ENCODE measurements at places on chromosomes 12 and 14.

GRCh38 chr12:32444895-32445294, 45.5 kb downstream of the FGD4 start:
- DNase-seq = no peak

DNA sequence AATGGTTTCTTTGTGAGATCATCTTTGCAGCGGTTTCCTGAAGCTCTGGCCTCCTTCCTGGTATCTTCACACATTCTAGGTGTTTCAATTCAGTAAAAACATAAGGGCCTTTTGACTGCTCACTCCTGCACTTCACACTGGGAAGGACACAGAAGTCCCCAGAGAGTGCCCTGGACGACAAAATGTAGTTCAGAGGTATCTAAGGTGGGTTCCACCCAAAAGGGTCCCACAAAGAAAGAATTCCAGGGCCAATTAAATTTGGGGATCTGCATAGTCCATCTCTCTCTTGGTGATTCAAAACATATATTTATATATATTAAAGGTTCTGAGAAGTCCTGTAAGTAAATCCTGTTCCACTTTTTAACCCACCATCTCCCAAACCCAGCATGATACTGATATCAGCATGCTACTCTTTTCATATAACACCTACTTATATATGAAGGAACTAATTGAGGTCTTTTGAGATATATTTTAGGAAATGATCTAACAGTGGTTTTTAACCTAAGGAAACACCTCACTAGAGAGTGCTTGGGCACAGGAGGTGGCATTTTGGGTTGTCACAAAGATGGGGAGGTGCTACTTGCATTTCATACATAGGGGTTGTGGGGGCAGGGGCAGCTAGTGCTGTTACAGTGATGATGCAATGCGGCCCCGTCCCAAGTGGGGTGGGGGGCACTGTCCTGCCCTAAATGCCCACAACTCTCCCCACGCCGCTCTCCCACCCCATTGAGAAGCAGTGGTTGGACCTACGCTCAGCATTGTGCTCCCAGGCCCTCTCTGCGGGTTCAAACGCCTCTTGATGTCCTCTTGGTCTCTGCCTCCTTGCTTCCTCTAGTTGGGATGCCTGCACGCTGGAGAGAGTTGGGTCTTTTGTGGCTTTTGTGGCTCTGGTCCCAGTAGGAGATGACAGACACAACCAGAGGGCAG, 109.4 kb downstream of the ARF6 start:
- DNase-seq = peak; percentile 45

DNA sequence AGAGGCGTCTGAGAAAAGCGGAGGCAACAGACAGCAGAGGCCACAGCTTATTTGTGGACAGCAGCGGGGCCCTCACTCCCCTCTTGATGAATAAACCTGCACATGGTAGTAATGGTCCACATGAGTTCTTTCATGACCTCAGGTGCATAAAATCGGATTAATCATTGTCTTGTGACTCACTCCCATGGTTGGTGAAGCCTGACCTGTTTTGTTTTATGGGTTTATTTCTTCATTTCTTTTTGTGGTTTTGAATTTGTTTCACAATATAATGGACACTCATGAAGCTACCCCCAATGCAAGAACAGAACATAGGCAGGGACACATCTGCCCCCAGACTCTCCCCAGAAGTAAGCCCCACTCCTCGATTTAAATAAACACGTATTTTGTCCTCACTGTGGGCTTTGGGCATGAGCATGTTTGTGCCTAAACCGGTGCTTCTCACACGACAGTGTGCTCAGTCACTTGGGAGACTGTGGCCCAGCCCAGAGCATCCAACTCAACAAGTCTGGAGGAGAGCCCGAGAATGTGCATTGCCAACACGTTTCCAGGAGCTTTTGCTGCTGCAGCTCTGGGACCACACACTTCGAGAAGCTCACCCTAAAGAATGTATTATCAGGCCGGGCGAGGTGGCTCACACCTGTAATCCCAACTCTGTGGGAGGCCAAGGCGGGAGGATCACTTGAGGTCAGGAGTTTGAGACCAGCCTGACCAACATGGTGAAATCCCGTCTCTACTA, 116.1 kb downstream of the SCARB1 start:
- no peak for DNase-seq

DNA sequence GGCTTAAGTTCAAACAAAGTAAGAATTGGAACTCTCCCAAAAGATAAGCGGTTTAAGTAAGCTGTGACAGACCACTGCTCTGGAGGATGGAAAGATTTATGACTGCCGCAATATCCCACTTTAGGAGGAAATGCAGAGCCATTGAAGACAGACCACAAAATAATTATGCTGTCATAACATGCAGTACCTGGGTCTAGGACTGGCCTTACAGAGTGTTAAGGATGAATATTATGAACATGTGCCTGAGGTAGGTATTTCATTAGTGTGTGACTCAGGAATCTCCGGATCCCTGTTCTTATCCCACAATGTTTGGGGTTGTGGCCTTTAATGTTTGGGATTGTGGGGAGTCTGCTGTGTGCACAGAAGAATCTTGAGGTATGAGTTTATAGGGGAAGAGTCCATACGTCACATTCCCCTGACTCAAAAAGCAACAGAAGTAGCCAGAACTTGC, 114.9 kb downstream of the SAMD4A start:
- no peak for DNase-seq

- no peak for DNase-seq
Observed at GRCh38 chr14:35470755-35471154, 63.2 kb upstream of the INSM2 start.

DNA sequence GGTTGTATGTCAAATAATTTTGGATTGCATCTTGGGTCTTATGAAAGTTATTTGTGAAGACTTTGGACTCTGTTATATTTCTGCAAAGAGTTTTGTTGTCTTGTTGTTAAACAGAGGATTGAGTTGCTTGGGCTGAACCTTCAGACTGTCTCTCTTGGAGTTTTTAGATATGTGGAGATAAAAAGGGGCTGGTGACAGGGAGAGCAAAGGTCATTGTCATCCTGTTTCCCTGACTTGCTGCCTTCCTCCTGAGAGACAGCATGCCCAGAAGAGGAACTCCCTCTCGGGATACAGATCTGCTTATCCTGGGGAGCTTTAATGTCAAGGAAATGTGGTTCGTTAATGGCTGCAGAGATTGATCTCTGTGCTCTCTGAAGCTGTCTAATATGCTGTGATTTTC, 47.6 kb upstream of the RFLNA start:
- DNase-seq = no peak

- no peak for DNase-seq
Observed at GRCh38 chr14:29716150-29716549, 211.5 kb downstream of the PRKD1 start.

DNA sequence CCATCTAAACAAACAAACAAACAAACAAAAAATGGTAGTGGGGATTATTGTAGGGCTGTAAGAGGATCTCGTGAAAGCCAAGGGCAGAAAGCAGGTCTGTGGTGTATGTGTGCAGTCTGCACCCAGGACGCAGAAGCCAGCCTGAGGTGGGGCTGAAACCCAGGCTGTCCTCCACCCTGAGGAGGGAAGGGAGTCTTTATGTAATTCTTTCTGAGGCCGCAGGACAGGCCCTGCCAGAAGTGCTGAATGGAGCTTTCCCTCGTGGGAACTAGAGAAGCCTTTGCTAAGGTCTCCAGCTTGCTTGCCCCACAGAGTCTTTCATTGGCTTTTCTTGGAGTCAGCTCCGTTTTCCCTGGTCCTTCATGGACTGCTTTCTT, 27.7 kb downstream of the SLC17A8 start:
- DNase-seq = no peak

- DNase-seq = no peak
Observed at GRCh38 chr12:19683178-19683927, 244.1 kb downstream of the AEBP2 start.

DNA sequence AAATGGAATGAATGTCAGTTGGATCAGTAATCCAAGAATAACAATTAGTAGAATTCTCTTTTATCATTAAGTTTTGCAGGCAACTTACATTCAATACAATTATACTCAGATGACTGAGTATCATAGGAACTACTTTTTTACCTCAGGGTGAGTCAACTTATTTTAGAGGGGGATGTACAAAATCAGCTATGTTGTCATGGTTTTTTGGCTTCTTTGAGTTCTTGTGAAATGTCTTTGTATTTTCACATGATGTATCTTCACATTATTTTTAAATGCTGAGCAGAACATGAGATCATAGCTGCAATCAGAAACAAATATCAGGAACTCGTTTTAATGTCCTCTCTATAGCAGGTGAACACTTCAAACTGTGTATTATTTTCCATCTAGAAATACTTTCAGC, 65.3 kb upstream of the PTPRR start:
- DNase-seq = no peak

GRCh38 chr12:60830381-60830780, 1234.6 kb downstream of the SLC16A7 start:
- no peak for DNase-seq

- DNase-seq = no peak
Observed at GRCh38 chr14:70999117-70999516, 91.9 kb downstream of the PCNX1 start.

DNA sequence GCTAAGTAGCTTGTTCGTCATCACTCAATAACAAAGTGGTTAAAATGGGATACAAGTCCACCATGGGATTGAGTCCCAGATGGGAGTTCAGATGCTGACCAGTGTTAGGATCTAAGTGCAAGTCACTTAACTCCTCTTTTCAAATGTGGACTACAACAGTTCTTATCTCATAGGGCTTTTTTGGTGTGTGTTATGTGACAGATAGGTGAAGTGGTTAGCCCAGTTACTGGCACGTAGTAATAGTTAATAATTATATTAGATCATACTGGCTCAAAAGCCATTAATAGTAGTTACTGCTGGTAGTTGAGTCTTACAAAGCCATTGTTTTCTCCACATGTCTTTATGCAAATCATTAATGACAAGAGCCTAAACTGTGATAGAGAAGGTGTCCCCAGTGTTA, 73.2 kb downstream of the RCOR1 start:
- DNase-seq = no peak

DNA sequence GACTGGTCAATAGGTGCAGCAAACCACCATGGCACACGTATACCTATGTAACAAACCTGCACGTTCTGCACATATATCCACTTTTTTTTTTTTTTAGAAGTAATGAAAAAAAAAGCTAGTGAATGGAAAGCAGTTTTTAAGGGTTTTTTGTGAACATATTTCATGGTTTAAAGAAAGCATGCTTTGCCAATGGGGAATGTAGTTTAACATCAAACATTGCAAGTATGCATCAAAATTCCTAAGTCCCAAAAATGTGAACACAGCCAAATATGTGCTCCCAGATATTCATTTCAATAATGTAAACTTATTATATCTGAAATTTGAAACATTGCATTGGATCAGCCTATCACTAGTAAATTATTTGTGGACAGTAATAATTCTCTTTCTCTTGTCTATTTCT, 710.4 kb upstream of the FLRT2 start:
- DNase-seq = no peak

DNA sequence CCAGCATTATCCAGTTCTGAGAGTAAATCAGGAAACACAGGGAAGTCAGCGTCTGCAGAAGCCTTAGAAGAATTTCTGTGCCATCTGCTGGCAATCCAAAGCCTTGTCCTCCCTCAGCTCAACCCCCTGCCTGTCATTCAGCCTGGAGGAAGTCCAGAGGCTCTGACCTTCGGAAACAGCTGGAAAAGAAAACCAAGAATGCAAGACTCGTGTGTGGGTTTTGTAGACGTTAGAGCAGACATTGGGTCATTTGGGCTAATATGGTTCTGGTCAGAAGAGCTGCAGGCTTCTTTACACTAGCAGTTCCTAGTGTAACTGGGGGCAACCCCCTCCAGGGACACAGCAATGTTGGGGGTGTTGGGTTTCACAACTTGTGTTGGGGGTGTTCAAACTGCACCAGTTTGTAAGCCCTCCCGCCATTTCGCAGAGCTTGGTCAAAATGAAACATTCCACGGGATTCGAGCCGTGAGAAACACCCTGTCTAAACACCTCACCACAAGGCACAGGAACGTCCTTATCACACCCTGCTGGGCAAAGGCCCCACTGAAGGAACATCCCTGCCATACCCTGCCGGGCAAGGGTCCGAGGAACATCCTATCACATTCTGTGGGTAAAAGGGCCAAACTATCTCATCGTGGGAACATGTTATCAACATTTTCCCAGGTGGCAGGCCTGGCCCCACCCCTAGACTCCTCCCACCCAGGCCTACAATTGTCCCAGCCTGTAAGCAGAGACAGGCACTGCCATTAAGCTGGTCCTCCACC, 21.0 kb upstream of the SERPINA4 start:
- no peak for DNase-seq

DNA sequence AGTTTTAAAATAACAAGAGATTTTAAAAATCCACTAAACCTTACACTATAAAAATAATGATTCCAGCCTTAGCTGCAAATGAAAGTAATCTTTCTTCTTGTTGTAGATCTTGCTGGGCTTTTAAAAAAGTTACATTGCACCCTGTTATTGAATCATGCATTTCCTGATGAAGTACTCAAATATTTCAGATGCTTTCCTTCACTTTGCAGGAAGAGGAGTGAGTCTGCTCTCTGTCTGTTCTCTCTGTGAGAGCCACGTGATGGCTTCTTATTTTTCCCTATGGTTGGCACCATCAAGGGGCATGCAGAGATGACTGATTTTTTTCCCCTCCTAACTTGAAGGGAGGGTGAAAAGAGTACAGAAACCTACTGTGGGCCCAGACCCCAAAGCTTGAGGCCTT, 262.7 kb downstream of the ATP23 start:
- DNase-seq = no peak

DNA sequence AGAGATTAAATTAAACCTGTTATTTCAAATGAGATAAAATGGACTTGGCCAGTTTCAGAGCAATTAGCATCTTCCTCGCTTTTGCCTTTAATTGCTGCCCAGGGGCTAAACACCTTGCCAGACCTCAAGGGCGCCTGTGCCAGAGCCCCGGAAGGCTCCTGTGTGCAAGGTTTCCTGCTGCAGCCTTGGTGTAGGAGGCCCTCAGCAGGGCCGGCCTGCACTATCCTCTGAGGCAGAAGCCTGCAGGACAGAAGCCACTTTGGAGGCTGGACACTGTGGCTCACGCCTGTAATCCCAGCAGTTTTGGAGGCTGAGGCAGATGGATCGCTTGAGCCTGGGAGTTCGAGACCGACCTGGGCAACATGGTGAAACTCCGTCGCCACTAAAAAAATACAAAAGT, 150.4 kb downstream of the CALM1 start:
- no peak for DNase-seq

DNA sequence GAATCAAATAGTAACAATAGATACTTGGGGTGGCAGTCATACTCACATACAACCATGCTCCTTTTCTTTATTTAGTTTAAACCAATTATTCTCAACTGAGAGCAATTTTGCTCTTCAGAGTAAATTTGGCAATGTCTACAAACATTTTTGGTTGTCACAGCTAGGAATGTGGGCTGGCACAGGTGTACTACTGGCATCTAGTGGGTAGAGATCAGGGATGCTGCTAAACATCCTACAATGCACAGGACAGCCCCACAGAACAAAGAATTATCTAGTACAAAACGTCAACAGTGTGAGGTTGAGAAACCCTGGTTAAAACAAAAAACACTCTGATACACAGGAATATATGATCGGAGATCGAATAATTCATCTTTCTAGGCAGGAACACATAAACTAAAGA, 186.5 kb downstream of the NELL2 start:
- no peak for DNase-seq

DNA sequence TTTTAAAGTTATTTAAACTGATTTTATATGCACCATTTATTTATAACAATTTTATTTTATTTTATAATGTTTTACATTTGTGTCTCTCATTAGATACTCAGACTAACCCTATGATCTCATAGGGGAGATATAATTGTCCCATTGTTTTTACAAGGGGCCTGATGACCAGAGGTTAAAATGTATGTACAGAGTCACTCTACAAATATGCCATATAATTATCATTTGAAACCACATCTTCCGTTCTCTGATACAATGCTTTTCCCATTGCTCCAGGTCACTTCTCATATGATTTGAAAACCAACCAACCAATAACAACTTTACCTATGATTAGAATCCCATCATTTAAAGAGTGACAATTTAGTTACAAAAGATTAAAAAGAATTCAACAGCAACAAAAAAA, 137.8 kb downstream of the GPHN start:
- DNase-seq = no peak
